ENCODE measurements at places on chromosomes 11 and 22. TPM values are rescaled to one million over a fixed set of nuclear protein-coding genes. Genes with fewer than 3 reads are reported as not detected.

The CHRM1 gene
- not detected for total RNA-seq

The SLC22A24 gene
- not detected for total RNA-seq

DNA sequence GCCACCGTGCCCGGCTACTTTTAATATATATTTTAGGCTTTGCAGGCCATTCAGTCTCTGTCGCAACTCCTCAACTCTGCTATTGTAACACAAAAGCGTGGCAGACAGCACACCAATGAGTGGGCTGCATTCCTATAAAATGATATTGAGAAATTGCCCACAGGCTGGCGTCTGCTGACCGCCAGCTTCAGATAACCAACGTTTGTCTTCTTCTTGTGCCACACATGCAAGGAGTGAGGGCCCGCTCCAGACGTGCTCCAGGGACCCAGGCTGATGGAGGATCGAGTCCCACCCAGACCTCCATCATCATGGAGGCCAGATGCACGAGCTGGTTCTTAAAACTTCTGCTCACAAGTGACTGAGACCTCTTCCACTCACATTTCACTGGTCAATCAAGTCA, 35.4 kb upstream of the LINC01488 start:
- peak; percentile 24 for DNase-seq
- no peaks in the 10 kb centered on the region for H3K36me3 ChIP-seq
- no peak overlapping the region for H3K27ac ChIP-seq
- H3K4me1 ChIP-seq = peaks cover 33% of the 10 kb centered on the region
- H3K27me3 ChIP-seq = no peaks in the 10 kb centered on the region
- H3K4me3 ChIP-seq = no peak overlapping the region

DNA sequence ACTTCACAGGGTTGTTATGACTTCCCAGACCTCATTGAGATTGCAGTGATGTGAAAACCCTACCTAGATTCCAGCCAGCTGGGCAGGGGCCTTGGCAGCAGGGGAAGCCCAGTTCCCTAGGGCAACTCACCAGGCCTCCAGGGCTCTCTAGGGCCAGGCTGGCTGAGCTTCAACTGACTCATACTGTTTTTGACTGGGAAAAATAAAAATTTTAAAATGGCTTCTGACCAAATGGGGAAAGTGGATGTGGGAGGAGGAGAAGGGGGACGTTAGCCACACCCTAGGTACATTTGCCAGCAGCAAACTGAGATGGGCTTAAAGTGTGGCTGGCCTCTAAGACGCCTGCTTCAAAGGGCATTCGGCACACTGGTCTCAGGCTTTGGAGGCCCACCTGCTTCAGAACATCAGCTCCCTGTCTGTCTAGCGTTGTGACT, 39.0 kb downstream of the BMAL1 start:
- H3K4me1 ChIP-seq = peaks cover 52% of the 10 kb centered on the region
- H3K4me3 ChIP-seq = no peak overlapping the region
- H3K27ac ChIP-seq = peak overlapping the region; percentile 77
- no peaks in the 10 kb centered on the region for H3K27me3 ChIP-seq

GRCh38 chr22:28341001-28341400, 338.6 kb downstream of the TTC28 start:
- no peaks in the 10 kb centered on the region for H3K27me3 ChIP-seq
- H3K27ac ChIP-seq = peak overlapping the region; percentile 29
- peaks cover 38% of the 10 kb centered on the region for H3K4me1 ChIP-seq
- H3K4me3 ChIP-seq = no peak overlapping the region
- DNase-seq = peak; percentile 65

GRCh38 chr11:64245401-64245796, 1.3 kb downstream of the PPP1R14B start:
- DNase-seq = no peak
- H3K36me3 ChIP-seq = no peaks in the 10 kb centered on the region
- H3K4me1 ChIP-seq = peaks cover 11% of the 10 kb centered on the region
- H3K27ac ChIP-seq = peak overlapping the region; percentile 88
- H3K4me3 ChIP-seq = peak overlapping the region; percentile 100

- DNase-seq = no peak
- H3K27ac ChIP-seq = no peak overlapping the region
- no peaks in the 10 kb centered on the region for H3K4me1 ChIP-seq
- no peak overlapping the region for H3K4me3 ChIP-seq
Observed at GRCh38 chr11:26062660-26063059, 269.3 kb upstream of the ANO3 start.

- 0 out of 2 replicates have a peak overlapping the region, but pooled peaks have one; percentile 18 for H3K4me3 ChIP-seq
- H3K27ac ChIP-seq = peak overlapping the region; percentile 55
- peaks cover 65% of the 10 kb centered on the region for H3K4me1 ChIP-seq
- no peaks in the 10 kb centered on the region for H3K27me3 ChIP-seq
Observed at GRCh38 chr11:10329935-10330334, 25.1 kb downstream of the ADM start.

- peak; percentile 53 for DNase-seq
- no peaks in the 10 kb centered on the region for H3K36me3 ChIP-seq
- H3K4me1 ChIP-seq = no peaks in the 10 kb centered on the region
- no peaks in the 10 kb centered on the region for H3K27me3 ChIP-seq
Observed at GRCh38 chr22:45584121-45584570, 81.5 kb downstream of the FBLN1 start.

- H3K27me3 ChIP-seq = no peaks in the 10 kb centered on the region
- DNase-seq = no peak
- H3K4me3 ChIP-seq = no peak overlapping the region
- peaks cover 14% of the 10 kb centered on the region for H3K4me1 ChIP-seq
Observed at GRCh38 chr11:26782220-26782965, 60.5 kb upstream of the SLC5A12 start.

DNA sequence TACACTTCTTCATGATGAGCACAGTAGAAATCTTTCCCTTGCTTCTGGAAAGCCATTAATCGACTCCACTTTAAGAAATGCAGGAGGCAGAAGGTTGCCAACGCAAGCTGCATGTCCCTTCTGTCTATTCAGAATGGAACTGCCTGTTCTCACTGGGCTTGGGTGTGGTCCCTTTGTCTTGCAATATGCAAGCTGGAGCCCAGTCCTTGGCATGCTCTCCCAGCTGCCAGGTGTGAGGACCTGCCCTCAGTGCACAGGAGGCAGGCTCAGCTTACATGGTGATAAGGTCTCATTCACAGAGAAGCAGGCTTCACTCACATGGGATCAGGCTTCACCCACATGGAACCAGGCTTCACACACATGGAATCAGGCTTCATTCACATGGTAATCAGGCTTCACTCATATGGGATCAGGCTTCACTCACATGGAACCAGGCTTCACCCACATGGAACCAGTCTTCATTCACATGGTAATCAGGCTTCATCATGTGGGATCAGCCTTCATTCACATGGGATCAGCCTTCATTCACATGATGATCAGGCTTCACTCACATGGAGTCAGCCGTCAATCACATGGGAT, 59.2 kb upstream of the USP47 start:
- H3K4me1 ChIP-seq = no peaks in the 10 kb centered on the region
- no peak overlapping the region for H3K4me3 ChIP-seq
- no peak overlapping the region for H3K27ac ChIP-seq
- DNase-seq = no peak
- peaks cover 43% of the 10 kb centered on the region for H3K27me3 ChIP-seq
- no peaks in the 10 kb centered on the region for H3K36me3 ChIP-seq

GRCh38 chr11:133823614-133824013, 21.7 kb downstream of the SPATA19 start:
- no peaks in the 10 kb centered on the region for H3K4me1 ChIP-seq
- no peaks in the 10 kb centered on the region for H3K27me3 ChIP-seq
- no peak overlapping the region for H3K27ac ChIP-seq
- no peak overlapping the region for H3K4me3 ChIP-seq

- H3K27me3 ChIP-seq = no peaks in the 10 kb centered on the region
- H3K4me1 ChIP-seq = peaks cover 11% of the 10 kb centered on the region
- no peaks in the 10 kb centered on the region for H3K36me3 ChIP-seq
- no peak for DNase-seq
- H3K27ac ChIP-seq = no peak overlapping the region
Observed at GRCh38 chr22:49953027-49953679, 7.4 kb upstream of the PIM3 start.

DNA sequence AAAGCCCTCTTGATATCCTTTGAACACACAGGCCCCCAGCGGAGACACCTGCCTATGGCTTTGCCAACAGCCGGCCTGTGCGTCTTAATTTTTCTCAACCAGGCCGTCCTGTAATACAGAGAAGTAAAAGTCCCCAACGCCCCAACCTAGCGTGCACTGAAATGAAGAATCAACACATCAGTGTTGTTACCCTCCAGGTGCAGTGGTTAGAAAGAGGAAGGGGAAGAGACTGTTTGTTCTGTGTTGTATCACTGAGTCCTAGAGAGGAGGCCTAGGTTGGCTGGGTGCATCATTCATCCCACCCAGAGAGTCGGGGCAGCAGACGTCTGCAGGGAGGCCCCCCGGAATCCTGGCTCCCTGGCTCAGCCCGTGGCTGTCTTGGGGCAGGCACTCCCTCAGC, 25.7 kb downstream of the SGSM1 start:
- H3K27ac ChIP-seq = no peak overlapping the region
- H3K36me3 ChIP-seq = no peaks in the 10 kb centered on the region
- H3K27me3 ChIP-seq = no peaks in the 10 kb centered on the region
- no peaks in the 10 kb centered on the region for H3K4me1 ChIP-seq
- no peak for DNase-seq

DNA sequence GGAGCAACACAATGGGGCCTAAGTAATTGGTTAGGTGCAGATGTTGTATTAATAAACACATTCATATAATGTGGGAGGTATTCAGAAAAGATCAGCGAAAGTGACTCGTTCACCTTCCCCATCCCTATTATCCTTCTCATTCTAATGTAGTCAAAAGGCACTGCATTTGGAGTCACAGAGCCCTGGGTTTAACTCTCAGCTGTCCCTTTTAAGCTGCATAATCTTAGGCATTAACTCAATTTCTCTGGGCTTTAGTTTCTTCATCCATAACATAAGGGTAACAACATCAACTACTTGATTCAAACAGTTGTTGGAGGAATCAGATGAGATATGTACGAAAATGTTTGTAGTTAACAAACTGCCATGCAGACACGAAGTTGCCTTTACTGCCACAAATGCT, 187.6 kb upstream of the PITPNB start:
- no peak overlapping the region for H3K27ac ChIP-seq
- H3K27me3 ChIP-seq = no peaks in the 10 kb centered on the region
- no peak overlapping the region for H3K4me3 ChIP-seq
- peaks cover 7% of the 10 kb centered on the region for H3K36me3 ChIP-seq

DNA sequence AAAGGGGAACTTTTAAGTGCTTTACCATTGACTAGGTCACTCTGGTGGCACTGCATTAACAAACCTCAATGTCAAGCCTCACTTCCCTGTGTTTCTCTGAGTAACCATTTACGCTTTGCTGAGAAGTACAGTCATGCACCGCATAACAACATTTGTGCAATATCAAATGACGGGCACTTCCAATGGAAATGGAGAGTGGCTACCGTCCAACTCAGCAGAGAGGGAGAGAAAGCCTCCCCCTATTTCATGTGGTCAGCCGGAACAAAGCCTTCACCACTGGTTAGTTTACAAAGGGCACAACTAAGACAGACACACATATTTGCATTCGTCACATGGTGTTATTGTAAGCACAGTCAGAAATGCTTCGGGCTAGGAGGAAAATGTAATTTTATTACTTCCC, 117.3 kb downstream of the RASSF10 start:
- H3K4me1 ChIP-seq = no peaks in the 10 kb centered on the region
- no peak for DNase-seq
- no peaks in the 10 kb centered on the region for H3K27me3 ChIP-seq
- H3K36me3 ChIP-seq = no peaks in the 10 kb centered on the region

DNA sequence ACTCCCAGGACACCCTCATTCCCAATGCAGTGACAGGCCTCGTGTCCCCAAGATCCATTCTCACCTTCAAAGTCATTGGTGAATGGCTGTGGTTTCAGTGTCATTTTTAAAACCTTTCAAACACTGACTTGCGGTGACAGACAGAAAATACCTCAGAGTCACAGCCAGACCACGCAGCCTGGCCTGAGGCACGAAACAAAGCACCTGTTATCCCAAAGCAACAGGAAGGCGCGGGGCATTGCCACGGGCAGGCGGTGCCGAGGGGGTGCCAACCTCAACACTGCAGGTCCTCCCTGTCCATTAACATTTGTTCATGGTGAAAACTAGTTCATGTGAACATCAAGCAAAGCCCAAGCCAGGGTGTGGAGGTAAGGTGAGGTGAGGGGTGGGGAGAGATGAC, 38.2 kb downstream of the RPUSD4 start:
- no peak for DNase-seq
- H3K4me3 ChIP-seq = no peak overlapping the region
- H3K27me3 ChIP-seq = no peaks in the 10 kb centered on the region

- H3K27me3 ChIP-seq = peaks cover under 1% of the 10 kb centered on the region
- DNase-seq = peak; percentile 80
- no peaks in the 10 kb centered on the region for H3K4me1 ChIP-seq
- no peak overlapping the region for H3K27ac ChIP-seq
- no peaks in the 10 kb centered on the region for H3K36me3 ChIP-seq
Observed at GRCh38 chr11:93570759-93571413, 27.7 kb upstream of the SMCO4 start.

- no peak overlapping the region for H3K4me3 ChIP-seq
- H3K4me1 ChIP-seq = peaks cover 16% of the 10 kb centered on the region
Observed at GRCh38 chr11:73566977-73567755, 30.7 kb downstream of the FAM168A start.

- no peaks in the 10 kb centered on the region for H3K4me1 ChIP-seq
- H3K27me3 ChIP-seq = no peaks in the 10 kb centered on the region
- no peak overlapping the region for H3K27ac ChIP-seq
- H3K4me3 ChIP-seq = no peak overlapping the region
- DNase-seq = no peak
Observed at GRCh38 chr11:133118563-133119268, 413.6 kb downstream of the OPCML start.

- no peak for DNase-seq
- no peaks in the 10 kb centered on the region for H3K4me1 ChIP-seq
- H3K4me3 ChIP-seq = no peak overlapping the region
- H3K36me3 ChIP-seq = no peaks in the 10 kb centered on the region
- H3K27me3 ChIP-seq = 0 out of 2 replicates have a peak, but pooled peaks cover 6% of the 10 kb centered on the region
Observed at GRCh38 chr11:17646451-17647145, 72.8 kb upstream of the MYOD1 start.

- peak overlapping the region; percentile 92 for H3K27ac ChIP-seq
- peak overlapping the region; percentile 100 for H3K4me3 ChIP-seq
- no peaks in the 10 kb centered on the region for H3K36me3 ChIP-seq
Observed at GRCh38 chr22:40176921-40177737, 596 bp upstream of the TNRC6B start.

GRCh38 chr11:11432621-11433319, 79.7 kb upstream of the CSNK2A3 start:
- H3K27ac ChIP-seq = no peak overlapping the region
- H3K4me1 ChIP-seq = no peaks in the 10 kb centered on the region
- no peak for DNase-seq
- no peaks in the 10 kb centered on the region for H3K27me3 ChIP-seq

All from GM23248 (cell line).